ENCODE measurements at places on chromosomes 2 and 18. TPM values are rescaled to one million over a fixed set of nuclear protein-coding genes. Genes with fewer than 3 reads are reported as not detected.

- no peak for DNase-seq
Observed at GRCh38 chr2:51866361-51866760, 834.4 kb upstream of the NRXN1 start.

Gene ERBB4
- total RNA-seq = 0.18 TPM

Gene ADGRF3
- 0.58 TPM for total RNA-seq

DNA sequence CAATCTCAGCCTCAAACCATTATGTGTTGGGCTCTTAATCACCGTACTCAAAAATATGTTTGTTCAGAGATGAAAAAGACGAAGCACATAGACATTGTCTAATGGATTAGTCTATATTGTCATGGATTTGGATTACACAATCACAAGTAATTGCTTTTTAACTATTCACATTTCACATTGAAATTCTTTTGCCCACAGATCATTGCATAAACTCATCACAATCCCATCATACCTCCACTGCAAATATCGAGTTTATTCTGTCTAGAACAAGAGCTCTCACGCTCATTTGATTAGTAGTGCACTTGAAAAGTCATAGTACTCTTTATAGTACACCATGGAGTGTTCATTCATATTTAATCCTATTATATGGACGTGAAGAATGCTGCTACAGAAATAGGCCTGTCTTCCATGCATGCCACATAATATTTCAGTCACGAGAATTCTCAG lies 97.9 kb upstream of the SOX11 start:
- DNase-seq = no peak

DNA sequence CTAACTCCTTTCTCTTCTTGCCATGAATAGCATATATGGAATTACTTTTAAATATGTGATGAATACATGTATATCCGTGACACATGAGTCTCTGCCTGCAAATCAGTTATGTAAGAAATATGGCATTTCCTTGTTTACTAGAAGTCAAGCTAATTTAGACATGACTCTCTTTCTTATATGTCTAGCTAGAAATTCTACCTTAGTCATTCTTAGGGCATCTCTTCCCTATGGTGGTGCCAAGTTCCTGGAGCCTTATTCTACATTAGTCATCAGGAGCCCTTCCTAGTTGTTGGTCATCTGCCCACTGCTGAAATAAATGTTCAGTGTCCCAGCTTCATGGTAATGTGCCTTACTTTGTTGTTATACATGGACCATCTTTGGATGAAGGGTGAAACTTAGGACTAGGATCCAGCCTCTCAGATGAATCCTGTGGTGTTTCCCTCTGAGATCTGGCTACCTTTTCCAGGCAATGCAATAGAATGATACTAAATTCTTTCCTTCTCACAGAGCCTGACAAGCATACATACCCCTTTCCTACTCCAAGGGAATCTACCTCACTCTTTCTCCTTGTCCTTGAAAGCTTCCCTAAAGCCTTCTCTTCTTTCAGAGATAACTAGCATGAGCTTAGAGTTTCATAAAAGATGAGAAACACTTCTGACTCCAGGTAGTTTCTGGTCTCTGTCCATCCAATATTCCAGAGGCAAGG lies 415.3 kb upstream of the VWC2L start:
- DNase-seq = peak; percentile 36

Gene SCYGR8
- total RNA-seq = not detected

Gene UPP2
- total RNA-seq = not detected

DNA sequence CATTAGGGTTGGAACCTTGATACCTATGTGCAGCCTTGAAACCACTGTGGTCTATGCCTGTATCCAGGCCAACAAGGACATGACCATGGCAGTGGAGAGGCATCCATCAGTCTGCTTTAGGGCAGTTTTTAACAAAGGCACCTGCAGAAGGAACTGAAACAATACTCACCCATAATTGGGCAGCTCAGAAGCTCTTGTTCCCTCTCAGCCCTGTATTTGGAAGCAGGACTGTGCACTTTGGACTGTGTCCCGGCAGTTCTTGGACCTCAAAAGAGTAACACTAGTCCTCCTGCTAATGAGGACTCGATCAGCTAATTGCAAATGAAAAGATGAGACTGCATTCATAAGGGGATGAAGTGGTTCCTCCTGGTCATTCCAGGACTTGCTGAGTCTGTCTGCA lies 500.2 kb upstream of the TNP1 start:
- no peak for DNase-seq

DNA sequence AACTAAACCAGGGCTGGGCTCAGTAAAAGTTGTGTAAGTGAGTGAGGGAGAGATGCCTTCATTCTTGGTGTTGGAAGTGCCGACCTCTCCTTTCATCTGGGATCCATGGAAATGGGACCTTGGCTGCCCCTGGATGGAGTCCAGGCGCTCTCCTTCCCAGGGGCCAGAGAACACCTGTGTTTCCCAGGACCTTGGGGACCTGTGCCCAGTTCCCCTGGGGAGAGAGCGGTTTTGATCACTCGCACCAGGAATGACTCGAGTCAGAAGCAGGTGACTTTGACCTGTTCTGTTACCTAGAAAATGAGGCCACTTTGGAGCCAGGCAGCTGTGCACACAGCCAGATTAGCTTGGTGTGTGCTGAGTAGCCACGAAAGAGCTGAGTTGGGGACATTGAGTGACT lies 97.3 kb downstream of the SH3BP4 start:
- no peak for DNase-seq

Measured in glomerular endothelial cell (primary cell).